ENCODE measurements at places on chromosomes 4 and X.

- DNase-seq, result no peak
Observed at GRCh38 chrX:23592741-23593140, 74.6 kb upstream of the PRDX4 start.

GRCh38 chrX:105823092-105823455 is 735 bp downstream of the NRK start:
- DNase-seq, result no peak

DNA sequence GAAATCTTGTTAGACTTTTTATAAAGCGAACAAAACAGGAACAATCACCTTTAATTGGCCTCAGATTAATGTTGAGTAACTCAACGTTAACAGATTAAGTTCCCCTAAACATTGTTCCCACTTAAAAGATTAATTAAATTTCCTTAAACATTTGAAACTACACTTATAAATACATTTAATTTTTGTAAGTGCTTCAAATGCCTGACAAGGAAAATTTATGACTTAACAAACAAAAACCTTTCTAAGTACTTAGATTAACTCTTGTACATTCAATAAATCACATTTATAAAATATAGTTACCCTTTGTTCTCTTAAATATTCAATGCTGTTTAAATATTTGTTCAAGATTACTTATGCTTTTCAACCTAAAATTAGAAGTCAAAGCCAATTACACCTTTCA is 39.4 kb upstream of the OCIAD2 start:
- DNase-seq, result no peak

DNA sequence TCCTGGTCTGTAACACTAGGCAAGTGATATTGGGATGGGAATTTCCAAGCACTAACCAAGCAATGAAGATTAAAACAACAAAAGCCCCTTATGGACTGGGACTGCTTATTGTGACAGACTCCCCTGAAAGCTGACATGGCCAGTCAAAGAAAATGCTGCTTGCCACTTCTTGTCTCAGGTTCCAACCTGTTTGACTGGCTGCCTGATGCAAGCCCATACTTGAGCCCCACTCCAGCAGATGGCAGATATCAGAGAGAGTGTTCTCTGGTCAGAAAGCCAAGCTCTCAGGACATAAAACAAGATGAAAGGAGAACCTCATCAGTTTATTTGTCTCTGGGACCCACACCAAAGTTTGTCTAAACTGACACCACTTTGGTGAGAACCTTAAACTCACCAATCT is 15.5 kb upstream of the IGBP1 start:
- no peak for DNase-seq

GRCh38 chrX:153971450-153972367 is at the start of gene HCFC1:
Gene HCFC1, minus strand, starts transcription at chrX:153971818. Its CDS starts 978 bp downstream, at chrX:153970840.
- DNase-seq, result peak; percentile 85

GRCh38 chr4:40182954-40183353 is 13.9 kb upstream of the RHOH start:
- no peak for DNase-seq

DNA sequence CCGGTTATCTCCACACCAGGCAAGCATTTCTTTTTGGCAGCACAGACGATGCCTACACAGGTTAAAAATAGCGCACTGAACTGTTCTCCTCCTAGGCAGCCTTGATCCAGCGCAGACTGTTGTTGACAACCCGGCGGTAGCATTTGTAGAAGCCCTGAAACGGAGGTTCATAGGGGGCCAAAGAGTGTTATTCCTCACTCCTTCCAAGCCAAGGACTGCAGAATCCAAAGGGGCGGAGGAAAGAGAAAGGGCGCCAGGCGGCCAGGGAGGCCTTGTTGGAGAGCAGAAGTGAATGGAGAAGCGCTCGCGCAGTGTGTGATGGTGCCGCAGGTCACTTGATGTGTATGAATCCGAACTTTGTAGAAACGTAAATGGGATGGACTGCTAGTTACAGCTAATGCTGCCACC is 82.7 kb downstream of the TENM3 start:
- DNase-seq, result no peak

DNA sequence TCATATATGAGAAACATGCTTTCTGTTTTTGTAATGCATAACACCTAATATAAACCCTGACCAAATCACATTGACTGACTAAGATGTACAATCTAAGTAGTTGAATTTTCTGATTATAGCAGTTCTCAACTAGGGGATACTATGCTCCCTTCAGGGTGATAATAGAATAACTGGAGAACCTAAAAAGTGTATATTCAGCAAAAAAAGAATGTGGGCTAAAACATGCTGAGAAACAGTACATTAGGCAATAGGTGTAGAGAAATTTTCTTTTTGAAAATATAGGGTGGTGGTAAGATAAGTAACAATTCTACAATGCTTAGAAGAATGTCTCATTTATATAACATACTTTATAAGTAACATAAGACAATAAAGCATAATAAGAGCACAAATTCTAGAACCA is 239.6 kb downstream of the SPOCK3 start:
- DNase-seq, result no peak

- DNase-seq, result no peak
Observed at GRCh38 chrX:13103188-13103913, 58.9 kb upstream of the FAM9C start.

DNA sequence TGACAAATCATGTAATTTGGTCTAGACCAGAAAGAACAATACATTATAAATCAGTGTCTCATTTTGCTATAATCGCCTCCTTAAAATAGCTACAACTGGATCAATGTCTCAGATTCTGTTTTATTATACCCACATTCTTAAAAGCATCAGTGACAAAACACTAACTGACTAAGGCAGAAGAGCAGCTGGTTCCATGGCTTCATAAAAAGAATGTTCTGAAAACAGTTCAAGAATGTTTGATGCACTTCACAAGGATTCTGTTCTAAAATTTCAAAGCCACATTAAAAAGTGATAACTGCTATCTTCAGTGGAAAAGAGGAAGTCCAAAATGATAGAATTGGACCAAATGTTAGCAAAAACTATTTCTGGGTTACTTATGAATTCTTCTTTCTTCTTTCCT is 69.8 kb downstream of the COL25A1 start:
- DNase-seq, result no peak

- no peak for DNase-seq
Observed at GRCh38 chr4:176207839-176208238, 12.5 kb upstream of the SPATA4 start.

- no peak for DNase-seq
Observed at GRCh38 chr4:40874331-40874730, 124.6 kb downstream of the NSUN7 start.

GRCh38 chr4:57190601-57191481 is 80.7 kb upstream of the IGFBP7 start:
- no peak for DNase-seq

DNA sequence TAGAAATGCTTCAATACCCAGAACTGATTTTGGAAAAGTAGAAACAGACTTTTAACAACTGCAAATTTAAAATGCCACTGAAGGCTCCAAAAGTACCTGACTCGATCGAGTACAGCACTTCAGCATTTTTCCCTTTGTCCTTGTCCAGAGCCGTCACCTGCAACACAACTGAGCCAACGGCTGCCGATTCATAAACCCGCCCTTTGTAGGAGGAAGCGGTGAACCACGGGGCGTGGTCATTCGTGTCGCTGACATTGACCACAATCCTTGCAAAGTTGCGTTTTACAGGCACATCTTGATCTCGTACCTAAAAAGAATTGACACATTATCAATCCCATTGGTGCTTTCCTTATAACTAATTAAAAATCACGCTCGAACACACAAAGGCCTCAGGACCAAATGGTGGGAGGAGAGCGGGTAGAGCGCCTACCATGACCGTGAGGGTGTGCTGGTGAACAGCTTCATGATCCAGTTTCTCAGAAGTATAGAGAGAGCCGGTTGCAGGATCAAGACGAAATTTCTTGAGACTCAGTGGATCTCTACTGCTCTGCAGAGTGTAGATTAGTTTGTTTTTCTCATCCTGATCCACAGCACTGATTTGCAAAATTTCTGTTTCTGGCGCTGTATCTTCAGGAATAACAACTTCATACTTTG is 72.8 kb upstream of the MTNR1A start:
- no peak for DNase-seq

DNA sequence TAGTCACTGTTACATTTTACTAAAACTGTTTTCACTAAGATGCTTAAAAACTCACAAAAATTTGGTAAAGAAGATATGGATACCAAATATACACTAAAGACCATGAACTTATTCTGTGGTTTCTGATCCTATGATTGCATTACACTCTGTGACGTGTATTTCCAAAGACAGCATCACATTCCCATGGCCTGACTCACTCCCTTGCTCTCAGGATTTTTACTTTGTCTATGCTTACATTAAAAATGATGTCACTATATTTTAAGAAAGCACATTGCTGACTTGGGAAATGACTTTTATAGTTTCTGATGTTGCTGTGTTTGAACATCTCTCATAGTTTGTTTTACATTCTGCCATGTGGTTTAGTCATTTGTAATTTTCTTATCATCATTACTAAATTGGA is 327.9 kb upstream of the MAGEB18 start:
- DNase-seq, result no peak

DNA sequence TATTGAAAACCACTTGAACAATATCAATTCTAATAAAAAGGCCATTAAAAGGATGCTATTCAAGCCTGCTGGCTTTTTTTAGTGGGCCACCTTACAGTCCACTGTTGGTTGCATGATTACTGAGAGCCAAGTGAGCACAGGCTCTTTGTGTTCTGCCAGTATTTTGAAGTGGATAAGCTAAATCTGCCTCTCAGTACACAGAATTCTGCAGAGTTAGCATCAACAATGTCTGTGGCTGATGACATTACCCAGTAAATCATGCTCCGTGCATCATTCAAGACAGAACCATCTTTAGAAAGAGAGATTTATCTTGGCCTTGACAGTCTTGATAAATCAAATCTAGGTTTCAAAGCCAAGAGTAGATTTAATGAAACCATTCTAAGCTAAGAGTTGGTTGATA is 119.0 kb upstream of the GNPDA2 start:
- DNase-seq, result no peak

- no peak for DNase-seq
Observed at GRCh38 chr4:155855897-155856296, 10.2 kb downstream of the ASIC5 start.

- DNase-seq, result no peak
Observed at GRCh38 chr4:152434011-152434410, 101.9 kb downstream of the FBXW7 start.

GRCh38 chrX:41475191-41475590 is 28.0 kb downstream of the NYX start:
- DNase-seq, result no peak

DNA sequence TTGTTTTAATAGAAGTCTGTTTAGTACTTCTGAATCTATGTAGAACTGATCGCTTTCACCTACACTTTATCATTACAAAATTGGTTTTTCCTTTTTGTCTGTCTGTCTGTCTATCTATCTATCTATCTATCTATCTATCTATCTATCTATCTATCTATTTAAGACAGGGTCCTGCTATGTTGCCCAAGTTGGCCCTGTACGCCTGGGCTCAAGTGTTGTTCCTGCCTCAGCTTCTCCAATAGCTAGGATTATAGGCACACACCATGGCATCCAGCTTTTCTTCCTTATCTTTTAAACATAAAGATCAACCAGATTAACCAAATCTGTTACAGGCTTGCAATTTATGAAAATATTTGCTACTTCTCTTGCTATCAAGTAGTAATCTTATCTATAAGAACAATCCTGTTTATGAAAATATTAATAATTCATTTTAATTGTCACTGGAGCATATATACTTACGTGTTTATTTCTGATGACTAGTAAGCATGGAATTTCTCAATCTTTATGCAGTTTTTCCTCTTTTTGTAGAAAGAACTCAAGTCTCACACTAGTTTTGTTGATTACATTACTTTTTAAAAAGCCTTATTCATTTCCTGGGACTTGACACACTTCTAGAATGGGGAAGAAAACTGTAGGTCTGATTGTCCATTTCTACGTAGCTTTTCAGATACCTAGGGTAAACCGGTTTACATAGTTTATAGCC is 24.5 kb downstream of the KIAA0232 start:
- DNase-seq, result no peak

GRCh38 chrX:151790481-151791160 is 56.1 kb downstream of the CNGA2 start:
- DNase-seq, result no peak

Data from activated CD4-positive, alpha-beta T cell treated with anti-CD3 and anti-CD28 coated beads for 1 hour (primary cell).